Left renal pelvis (tissue), 4 donors: ENCODE measurements at places on chromosomes 1 and 21.

GRCh38 chr1:24228311-24228710 is 41.2 kb upstream of the IFNLR1 start:
- DNase-seq, result no peak

GRCh38 chr1:155099331-155099730 is 20.7 kb downstream of the EFNA3 start:
- no peak for DNase-seq

DNA sequence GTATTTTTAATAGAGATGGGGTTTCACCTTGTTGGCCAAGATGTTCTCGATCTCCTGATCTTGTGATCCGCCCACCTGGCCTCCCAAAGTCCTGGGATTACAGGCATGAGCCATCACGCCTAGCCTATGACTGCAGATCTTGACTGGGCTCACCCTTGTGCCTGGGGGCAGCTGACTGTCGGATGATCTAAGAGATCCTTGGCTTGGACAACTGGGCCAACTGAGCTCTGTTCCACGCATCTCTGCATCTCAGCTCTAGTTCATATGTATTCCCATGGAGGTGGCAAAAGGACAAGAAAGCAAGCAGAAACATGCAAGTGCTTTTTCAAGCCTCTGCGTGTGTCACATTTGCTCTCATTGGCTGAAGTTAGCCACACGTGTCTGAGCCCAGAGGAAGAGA is 75.8 kb upstream of the SELENON start:
- no peak for DNase-seq

GRCh38 chr1:214579183-214579582 is 23.8 kb upstream of the CENPF start:
- no peak for DNase-seq

- DNase-seq, result peak; percentile 66
These were observed 378 bp upstream of the SMIM1 start for GRCh38 chr1:3772027-3772714.

DNA sequence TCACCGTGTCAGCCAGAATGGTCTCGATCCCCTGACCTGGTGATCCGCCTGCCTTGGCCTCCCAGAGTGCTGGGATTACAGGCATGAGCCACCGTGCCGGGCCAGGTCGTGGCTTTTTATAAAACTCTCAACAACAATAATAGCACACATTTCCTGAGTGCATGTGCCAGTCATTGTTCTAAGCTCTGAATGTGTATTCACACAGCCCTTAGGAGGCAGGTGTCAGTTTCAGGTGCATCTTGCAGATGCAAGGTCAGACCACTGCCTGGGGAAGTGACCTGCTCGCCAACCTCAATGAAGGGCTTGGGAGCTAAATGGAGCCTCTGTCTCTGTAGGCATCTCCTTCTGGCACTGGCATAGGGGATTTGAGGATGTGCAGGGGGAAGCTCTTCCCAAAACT is 1.6 kb upstream of the LEFTY2 start:
- no peak for DNase-seq

DNA sequence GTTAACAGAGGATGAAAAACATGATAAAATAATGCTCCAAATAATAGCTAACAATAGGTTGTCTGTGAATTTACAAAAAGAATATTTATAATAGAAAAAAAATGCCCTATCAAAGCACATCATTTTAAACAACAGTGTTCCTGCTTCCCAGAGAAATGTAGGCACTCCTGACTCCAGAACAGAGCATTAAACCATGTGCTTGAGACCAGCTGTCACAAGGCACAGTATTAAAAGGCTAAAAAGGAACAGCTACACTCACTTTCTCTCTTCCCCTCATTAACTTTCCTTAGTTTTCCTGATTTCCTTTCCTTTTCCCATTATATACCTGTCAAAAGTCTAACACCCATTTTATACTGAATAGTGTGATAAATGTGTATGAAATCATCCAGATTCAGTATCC is 10.9 kb downstream of the VAV3 start:
- DNase-seq, result no peak

DNA sequence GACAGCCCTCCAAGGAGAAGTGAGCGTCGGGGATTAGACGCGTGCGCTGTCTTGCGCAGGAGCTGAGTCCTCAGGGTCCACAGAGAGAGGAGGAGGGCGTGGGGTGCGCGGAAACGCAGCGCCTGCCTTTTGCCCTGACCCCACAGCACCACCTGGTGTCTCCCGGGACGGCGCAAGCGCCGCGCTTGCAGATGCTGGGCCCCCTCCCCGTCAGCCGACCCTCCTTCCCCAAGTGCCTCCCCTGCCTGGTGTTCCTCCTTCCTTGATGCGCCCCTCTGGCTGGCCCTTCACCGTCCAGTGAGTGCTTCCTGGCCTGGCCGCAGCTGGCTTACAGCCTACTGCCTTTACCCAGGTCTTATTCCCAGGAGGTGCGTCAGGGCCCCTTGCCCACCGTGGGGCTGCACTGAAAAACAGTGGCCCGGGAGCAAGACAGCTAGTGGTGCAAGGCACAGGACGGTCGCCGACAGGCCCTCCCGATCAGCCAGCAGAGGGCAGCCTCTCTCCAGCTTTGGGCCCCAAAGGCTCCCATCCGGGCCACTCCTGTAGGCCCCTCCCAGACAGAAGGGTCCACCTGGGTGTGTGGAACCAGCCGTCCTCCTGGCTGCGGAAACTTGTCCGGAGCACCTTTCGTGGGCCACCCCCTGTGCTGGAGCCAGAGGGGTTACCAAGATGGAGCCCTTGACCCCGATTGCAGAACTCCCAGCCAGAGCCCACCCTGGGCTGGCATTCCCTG is 12.9 kb upstream of the PHLDA3 start:
- no peak for DNase-seq

DNA sequence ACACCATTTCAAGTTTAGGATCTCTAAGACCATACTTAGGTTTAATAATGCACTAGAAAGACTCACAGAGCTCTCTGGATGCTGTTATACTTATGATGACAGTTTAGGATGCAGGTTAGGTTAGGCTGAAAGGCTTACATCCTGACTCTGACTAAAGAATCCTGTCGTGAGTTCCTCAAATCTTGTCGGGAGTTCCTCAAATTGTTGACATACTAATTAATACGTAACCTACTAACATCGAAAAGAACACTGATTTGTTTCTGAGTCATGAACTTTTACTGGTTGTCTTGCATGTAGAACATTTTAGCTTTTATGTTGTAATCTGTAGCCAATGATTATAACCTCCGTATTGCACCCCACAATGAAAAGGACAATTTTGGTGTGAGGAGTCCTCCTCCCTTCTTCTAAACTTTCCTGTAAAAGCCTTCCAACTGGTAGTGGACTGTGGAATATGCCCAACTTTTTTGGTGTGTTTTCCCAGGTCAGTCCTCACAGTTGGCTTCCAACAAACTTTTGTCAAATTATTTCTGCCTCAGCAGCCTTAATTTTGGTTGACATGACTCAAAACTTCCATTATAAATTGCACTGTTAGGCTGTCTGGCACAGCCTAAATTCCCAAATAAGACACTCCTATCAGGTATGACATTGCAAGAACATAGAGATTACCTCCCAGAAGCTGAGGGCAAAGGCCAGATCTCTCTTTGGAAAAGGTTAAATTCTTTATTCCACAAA is 107.9 kb upstream of the PALMD start:
- DNase-seq, result no peak

DNA sequence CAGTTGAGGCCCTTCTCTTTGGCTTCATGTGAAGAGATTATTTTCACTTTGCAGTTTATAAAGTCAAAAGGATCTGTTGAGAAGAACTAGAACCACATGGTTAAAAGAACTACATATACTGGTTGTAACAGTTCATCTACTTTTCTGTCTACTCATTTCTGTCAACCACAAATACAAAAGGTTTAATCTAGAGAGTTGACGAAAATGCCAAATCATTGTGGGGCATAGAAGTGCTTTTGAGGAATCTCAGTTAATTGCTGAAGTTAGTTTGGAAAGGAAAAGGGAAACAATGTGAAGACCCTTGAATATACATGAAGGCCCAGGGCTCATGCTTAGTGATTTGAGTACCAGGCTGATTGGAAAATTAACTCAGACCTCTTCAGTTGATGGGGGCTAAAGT is 415.7 kb upstream of the ZP4 start:
- no peak for DNase-seq

- DNase-seq, result no peak
These were observed 48.3 kb downstream of the CTTNBP2NL start for GRCh38 chr1:112444269-112444668.

- DNase-seq, result no peak
These were observed 22.4 kb downstream of the NOS1AP start for GRCh38 chr1:162091681-162092524.

GRCh38 chr1:113269168-113269963 is 120.9 kb upstream of the MAGI3 start:
- no peak for DNase-seq

GRCh38 chr1:9278585-9279153 is 14.0 kb upstream of the SPSB1 start:
- no peak for DNase-seq

DNA sequence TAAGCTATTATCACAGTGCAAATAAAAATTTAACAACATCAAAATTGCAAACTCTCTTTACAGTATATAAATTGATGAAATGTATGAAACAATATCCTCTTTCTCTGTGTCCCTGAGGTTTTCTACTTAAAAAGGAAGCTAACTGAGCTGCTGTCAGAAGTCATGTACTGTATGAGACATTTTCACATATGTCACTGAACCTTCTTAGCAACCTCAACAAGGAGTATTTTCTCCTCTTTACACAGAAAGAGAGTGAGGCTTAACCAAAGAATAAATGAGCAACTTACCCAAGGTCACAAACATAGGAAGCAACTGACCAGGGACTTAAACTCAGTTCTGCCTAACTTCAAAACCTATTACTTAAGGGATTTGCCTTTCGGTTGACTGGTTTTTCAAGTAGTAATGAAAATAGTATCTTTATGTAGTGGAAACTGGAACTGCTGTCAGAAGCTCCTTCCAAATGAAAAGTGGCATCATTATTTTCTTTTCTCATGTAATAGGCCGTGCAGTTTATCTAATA is 288.9 kb downstream of the LRRIQ3 start:
- DNase-seq, result no peak

GRCh38 chr1:102776071-102776470 is 332.3 kb downstream of the COL11A1 start:
- no peak for DNase-seq

DNA sequence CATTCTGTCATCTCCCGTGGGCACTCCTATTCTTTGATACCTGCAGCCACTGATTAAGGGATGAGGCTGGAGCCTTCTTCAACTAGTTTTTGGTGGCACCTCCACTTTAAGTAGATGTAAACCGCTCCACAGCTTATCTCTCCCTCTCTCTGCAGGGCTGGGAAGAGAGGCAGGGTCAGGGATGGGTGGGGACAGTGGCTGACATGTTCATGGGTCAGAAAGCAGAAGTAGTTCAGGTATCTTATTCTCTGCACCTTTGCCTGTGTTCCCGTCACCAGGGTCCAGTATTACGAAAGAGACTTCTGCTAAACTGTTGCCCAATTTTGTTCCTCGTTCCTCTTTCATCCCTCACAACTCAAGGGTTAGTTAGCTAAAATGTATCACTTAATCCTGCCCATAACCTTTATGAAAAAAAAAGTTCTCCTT is 51.7 kb upstream of the EDEM3 start:
- DNase-seq, result no peak

GRCh38 chr1:225849925-225850324 is 32.3 kb downstream of the TMEM63A start:
- no peak for DNase-seq

DNA sequence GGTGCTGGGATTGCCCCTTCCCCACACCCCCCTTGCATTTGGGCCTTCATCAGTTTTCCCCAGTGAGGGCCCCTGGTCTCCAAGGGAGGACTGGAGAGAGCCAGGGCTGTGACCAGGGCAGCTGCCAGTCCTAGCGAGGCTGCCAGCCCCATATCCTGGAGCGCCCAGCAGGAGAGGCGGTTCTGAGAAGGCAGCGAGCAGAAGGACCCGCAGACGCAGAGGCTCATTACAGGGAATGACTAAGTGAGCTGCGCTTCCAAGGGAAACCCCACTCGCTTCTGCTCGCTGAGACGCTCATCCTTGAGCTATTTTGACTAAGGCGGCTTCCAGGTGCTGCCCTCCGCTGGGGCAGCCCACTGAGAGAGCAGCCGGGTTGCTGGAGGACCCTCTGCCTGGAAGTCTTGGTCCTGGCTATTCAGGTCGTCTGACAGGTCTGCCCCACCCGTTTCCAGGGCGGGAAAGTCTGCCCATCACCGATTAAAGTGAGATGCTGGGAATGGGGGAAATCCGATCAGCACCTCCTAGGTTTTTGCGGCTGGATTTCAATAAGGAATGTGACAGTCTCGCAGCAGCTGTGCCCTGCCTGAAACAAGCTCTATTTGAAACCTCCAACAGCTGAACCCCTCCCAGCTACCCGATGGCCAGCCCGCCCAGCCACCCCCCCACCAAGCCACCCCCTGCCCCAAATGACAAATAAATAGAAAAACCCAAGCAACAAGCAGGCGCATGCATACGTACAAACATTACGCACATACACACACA is 2.8 kb downstream of the KCNN3 start:
- no peak for DNase-seq
